Trophoblast cell (in vitro differentiated cells and primary cell): ENCODE measurements at places on chromosomes 3 and 15.

- no peak for DNase-seq
- no peaks in the 10 kb centered on the region for H3K4me1 ChIP-seq
- no peak overlapping the region for H3K27ac ChIP-seq
- H3K4me3 ChIP-seq, result no peak overlapping the region
- no peaks in the 10 kb centered on the region for H3K27me3 ChIP-seq
- H3K36me3 ChIP-seq, result no peaks in the 10 kb centered on the region
Measured at GRCh38 chr3:186985661-186986364, 55.5 kb downstream of the ST6GAL1 start.

DNA sequence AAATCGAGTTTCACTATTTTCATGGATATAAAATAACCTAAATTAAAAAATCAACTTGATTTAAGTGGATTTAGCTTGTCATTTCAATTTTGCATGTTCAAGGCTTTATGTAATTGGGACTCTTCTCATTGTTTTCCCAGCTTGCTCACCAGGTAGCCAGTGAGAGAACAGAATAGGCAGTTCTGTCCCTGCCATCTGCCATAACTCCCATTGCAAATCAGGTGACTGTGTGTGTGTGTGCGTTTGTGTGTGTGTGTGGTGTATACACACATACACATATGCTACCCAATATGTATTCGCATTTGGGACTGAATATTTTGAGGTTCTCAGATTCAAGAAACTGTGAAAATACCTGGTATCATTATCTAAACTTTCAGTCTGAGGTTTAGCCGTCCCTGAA, 1069.8 kb downstream of the IGSF11 start:
- no peak for DNase-seq
- H3K4me1 ChIP-seq, result no peaks in the 10 kb centered on the region
- H3K36me3 ChIP-seq, result no peaks in the 10 kb centered on the region
- no peaks in the 10 kb centered on the region for H3K27me3 ChIP-seq
- H3K27ac ChIP-seq, result no peak overlapping the region
- H3K4me3 ChIP-seq, result no peak overlapping the region

GRCh38 chr3:52889901-52890300, 7.4 kb downstream of the STIMATE start:
- no peak for DNase-seq
- H3K27ac ChIP-seq, result no peak overlapping the region
- no peaks in the 10 kb centered on the region for H3K4me1 ChIP-seq
- H3K4me3 ChIP-seq, result no peak overlapping the region
- no peaks in the 10 kb centered on the region for H3K36me3 ChIP-seq

- no peak for DNase-seq
- no peaks in the 10 kb centered on the region for H3K27me3 ChIP-seq
- no peaks in the 10 kb centered on the region for H3K36me3 ChIP-seq
- no peak overlapping the region for H3K4me3 ChIP-seq
- H3K4me1 ChIP-seq, result no peaks in the 10 kb centered on the region
Measured at GRCh38 chr3:139450159-139450558, 26.2 kb downstream of the RBP2 start.

DNA sequence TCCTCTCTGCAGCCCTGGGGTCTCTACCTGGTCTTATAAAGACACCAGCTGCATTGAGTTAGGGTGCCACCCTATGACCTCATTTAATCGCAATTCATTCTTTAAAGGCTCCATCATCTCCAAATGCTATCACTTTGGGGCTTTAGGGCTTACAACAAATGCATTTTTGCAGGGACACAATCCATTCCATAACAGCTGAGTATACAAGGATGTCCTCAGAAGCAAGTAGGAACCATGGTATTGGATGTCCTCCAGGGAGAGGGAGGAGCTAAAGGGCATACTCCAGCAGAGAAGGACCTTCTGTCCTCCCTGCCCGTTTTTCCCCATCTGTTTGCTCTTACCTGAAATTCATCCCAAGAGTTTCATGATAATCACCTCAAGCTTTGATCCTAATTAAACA, 30.3 kb downstream of the UMPS start:
- H3K4me1 ChIP-seq, result peaks cover 37% of the 10 kb centered on the region
- DNase-seq, result no peak
- no peak overlapping the region for H3K27ac ChIP-seq

DNA sequence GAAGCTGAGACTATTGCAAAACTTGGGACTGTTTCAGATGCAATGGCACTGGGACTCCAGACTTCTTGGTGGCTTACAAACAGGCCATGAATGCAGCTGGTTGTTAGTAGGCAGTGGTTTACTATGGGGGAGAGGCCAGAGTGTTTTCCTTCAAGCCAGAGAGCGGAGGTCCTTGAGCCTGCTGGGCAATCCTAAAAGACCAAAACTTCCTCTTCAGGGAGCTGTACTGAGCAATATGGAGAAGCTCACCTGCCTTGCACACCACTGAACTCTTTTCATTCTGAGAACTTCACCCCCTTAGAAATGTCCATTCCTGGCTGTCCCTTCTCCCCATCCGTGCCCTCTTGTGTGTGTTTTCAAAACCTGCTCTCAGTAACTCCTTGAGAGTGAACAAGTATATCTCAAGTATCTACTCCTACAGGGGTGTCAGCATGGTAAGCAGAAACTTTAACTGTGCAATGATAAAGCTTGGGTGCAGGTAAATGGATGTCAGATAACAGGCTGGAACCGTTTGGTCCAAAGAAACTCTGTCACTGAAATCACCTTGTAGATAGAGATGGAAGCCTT, 213.9 kb downstream of the CLSTN2 start:
- DNase-seq, result no peak
- no peaks in the 10 kb centered on the region for H3K36me3 ChIP-seq
- no peaks in the 10 kb centered on the region for H3K27me3 ChIP-seq
- H3K4me1 ChIP-seq, result no peaks in the 10 kb centered on the region

GRCh38 chr3:148075771-148076716, 621.7 kb upstream of the AGTR1 start:
- H3K27ac ChIP-seq, result no peak overlapping the region
- no peaks in the 10 kb centered on the region for H3K4me1 ChIP-seq
- no peak for DNase-seq
- H3K4me3 ChIP-seq, result no peak overlapping the region
- no peaks in the 10 kb centered on the region for H3K27me3 ChIP-seq
- H3K36me3 ChIP-seq, result no peaks in the 10 kb centered on the region

DNA sequence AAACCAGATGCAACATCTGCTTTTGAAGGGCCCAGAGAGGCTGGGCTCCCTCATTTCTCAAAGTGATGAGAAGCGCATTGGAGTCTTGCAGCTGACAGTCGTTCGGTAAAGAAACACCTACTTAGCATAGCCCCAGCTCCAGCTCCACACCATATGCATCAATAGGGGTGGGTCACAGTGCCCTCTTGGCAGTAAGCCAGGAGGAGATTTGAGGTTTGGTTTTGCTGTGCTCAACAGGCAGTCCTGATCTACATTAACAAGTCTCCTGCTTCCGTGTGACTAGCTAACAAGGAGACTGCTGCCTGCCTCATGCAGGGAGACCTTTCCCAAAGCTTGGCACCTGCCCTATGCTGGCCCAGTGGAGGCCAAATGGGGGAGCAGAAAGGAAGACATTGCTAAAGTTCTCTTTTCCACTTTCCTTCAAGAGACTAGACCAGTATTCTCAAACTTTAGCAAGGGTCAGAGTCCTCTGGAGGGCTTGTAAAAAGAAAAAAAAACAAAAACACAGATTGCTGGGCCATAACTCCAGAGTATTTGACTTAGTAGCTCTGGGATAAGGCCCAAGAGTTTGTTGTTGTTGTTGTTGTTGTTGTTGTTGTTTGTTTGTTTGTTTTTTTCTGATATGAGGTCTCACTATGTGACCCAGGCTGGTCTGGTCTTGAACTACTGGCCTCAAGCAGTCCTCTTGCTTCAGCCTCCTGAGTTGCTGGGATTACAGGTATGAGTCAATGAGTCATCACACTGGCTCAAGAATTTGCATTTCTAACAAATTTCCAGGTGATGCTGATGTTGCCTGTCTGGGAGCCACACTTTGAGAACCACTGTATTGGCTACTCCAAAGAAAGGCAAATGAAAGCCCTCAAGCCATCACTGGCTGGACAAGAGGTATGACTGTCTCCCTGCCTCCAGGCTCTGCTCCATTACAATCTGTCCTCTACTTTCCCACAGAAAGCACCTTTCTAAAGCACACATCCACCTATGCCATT, 294.9 kb downstream of the RORA start:
- peak; percentile 24 for DNase-seq
- H3K4me1 ChIP-seq, result no peaks in the 10 kb centered on the region
- no peak overlapping the region for H3K27ac ChIP-seq
- H3K36me3 ChIP-seq, result no peaks in the 10 kb centered on the region
- no peak overlapping the region for H3K4me3 ChIP-seq
- no peaks in the 10 kb centered on the region for H3K27me3 ChIP-seq

GRCh38 chr3:18111796-18112232, 313.3 kb downstream of the SATB1 start:
- DNase-seq, result no peak
- no peak overlapping the region for H3K4me3 ChIP-seq
- H3K4me1 ChIP-seq, result no peaks in the 10 kb centered on the region

- no peaks in the 10 kb centered on the region for H3K4me1 ChIP-seq
- no peak overlapping the region for H3K27ac ChIP-seq
- DNase-seq, result no peak
- H3K4me3 ChIP-seq, result no peak overlapping the region
Measured at GRCh38 chr15:92958105-92958504, 58.0 kb downstream of the CHD2 start.

DNA sequence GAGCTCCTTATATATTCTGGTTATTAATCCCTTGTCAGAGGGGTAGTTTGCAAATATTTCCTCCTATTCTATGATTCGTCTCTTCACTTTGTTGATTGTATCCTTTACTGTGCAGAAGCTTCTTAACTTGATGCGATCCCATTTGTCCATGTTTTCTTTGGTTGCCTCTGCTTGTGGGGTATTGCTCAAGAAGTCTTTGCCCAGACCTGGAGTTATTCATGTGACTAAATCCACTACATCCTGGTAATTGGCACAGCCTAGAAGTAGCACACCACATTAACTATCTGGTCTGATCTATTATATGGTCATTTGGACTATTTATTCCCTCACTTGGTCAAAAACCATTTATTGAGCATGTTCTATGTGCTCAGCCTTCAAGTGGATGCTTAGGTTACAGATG, 164.8 kb upstream of the ATP11B start:
- no peak overlapping the region for H3K27ac ChIP-seq
- no peak overlapping the region for H3K4me3 ChIP-seq
- no peaks in the 10 kb centered on the region for H3K4me1 ChIP-seq
- no peaks in the 10 kb centered on the region for H3K36me3 ChIP-seq

DNA sequence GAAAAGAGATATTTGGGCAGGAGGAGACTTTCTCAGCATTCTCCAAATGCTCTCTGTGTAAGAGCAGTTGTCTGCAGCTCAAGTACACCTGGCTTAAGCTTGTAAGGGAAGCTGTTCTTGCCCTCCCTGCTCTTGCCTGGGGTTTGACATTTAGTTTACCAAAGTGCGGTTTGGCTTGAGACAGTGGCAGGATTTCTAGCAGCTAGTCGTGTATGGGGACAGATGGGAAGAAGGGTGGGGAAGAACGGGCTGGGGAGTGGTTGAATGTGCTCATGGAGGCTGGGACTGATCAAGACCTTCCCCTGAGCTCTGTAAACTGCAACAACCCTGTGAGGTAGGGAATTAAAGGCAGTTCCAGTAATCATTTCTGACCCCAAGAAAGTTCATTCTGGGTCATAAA, 39.8 kb downstream of the SQOR start:
- no peaks in the 10 kb centered on the region for H3K4me1 ChIP-seq
- H3K4me3 ChIP-seq, result no peak overlapping the region
- no peaks in the 10 kb centered on the region for H3K27me3 ChIP-seq
- no peak for DNase-seq
- no peaks in the 10 kb centered on the region for H3K36me3 ChIP-seq

- DNase-seq, result no peak
- H3K27me3 ChIP-seq, result no peaks in the 10 kb centered on the region
- H3K36me3 ChIP-seq, result no peaks in the 10 kb centered on the region
- no peak overlapping the region for H3K4me3 ChIP-seq
- no peak overlapping the region for H3K27ac ChIP-seq
Measured at GRCh38 chr3:56144805-56145204, 323.5 kb downstream of the ERC2 start.

- no peaks in the 10 kb centered on the region for H3K27me3 ChIP-seq
- peak; percentile 57 for DNase-seq
- H3K27ac ChIP-seq, result no peak overlapping the region
- no peaks in the 10 kb centered on the region for H3K36me3 ChIP-seq
- no peak overlapping the region for H3K4me3 ChIP-seq
Measured at GRCh38 chr15:89486726-89487050, 9.7 kb downstream of the RHCG start.

GRCh38 chr3:97353176-97353575, 411.4 kb upstream of the ARL6 start:
- no peaks in the 10 kb centered on the region for H3K27me3 ChIP-seq
- H3K4me1 ChIP-seq, result no peaks in the 10 kb centered on the region
- no peaks in the 10 kb centered on the region for H3K36me3 ChIP-seq
- H3K4me3 ChIP-seq, result no peak overlapping the region

DNA sequence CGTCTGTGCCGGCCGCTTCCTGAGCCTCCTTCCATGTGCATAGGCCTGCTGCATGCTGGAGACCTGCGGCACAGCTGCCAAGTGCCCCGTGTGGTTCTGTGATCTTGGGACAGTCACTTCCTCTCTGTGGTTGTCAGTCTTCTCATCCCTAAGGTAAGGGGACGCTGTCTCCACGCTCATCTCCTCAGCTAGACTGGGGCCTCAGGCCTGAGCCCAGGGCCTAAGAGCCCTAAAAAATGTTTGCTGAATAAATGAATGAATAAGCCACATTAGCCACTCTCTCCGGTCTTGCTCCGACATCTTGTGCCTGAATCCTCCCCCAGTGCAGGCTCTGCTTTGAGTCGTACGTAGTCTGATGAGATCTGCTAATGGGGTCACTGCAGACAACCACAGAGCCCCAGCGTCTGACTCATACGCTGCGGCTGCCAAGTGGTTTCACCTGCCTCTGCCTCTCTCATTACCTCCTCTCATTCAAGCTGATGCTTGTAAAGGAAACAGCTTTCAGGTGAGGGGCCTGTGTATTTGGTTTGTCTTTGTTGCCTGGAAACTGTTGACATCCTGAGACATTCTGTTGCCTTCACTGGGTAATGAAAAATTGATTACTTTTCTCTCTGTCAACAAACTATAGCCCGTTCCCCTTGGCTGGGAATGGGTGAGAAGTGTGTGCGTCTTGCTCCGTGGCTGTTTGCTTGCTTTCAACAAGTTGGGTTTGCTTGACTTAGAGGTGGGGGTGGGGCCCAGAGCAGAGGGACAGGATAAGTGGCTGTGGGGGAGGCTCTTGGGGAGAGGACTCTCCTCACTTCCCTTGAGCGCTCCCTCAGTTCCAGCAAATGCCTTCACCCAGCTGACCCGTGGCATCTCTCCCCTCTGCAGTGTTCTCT, 15.9 kb downstream of the RPLP1 start:
- DNase-seq, result no peak
- H3K27ac ChIP-seq, result peak overlapping the region; percentile 3
- H3K4me3 ChIP-seq, result no peak overlapping the region
- H3K36me3 ChIP-seq, result no peaks in the 10 kb centered on the region

DNA sequence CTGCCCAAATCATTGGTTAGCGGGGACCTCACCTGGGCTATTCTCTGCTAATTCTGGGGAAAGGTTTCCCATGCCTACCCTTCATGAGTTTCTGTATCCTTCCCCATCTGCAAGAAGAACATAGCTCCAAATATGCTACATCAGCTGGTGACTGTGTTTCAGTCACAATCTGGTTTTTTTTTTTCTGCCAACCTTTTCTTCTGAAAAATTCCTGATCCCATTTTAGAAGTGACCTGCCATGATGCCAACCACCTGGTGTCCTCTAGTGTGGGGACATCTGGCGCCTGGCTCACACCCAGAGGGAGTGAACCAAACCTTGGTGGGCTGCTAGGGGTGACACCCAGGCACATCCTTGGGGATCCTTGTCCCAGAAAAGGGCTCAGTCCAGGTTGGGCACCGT, 76.1 kb downstream of the CHRD start:
- H3K27ac ChIP-seq, result no peak overlapping the region
- no peak for DNase-seq
- no peaks in the 10 kb centered on the region for H3K36me3 ChIP-seq
- no peaks in the 10 kb centered on the region for H3K27me3 ChIP-seq
- H3K4me3 ChIP-seq, result no peak overlapping the region
